ENCODE measurements at places on chromosomes 1 and 21.

- no peak for DNase-seq
Measured at GRCh38 chr1:165047994-165048393, 308.5 kb downstream of the LMX1A start.

DNA sequence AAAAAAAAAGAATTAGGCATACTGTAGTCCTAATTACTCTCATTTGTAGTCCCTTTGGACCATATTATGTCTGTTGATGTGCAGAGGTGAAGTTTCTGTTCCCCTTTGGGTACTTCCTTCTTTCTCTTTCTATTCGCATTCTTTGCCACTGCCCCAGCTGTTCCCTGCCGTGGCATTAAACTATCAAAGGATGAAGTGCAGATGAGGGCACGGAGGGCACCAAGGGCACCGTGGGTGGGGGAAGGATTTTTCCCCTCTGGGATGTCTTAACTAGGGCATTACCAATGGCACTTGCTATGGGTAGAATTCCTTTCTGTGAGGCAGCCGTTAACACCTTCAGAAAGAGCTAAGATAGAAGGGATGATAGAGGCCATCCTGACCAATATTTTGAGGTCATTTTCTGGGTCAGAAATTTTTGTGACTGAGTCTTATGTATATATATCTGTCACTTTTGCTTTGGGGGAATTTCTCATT, 4.9 kb upstream of the MAPKAPK2 start:
- DNase-seq = no peak

- no peak for DNase-seq
Measured at GRCh38 chr1:206963119-206963712, 7.0 kb downstream of the FCAMR start.

DNA sequence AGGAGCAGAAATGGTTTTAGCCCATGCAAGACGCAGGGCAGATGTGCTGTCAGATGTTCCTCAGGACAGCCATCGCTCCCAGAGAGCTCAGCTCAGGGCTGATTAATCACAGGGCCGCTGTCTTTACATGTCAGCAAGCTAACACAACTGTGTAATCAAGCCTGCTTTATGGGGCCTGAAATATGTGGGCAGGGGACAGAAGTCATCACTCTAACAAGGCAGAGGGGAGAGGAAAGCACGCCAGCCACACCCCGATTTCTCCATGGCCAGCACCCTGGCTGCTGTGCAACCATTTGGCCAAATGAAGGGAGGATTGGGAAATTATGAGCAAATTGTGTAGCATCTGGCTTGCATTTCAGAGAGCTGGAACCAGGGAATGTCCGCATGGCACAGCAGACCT, 368.8 kb downstream of the NPHP4 start:
- DNase-seq = no peak

- no peak for DNase-seq
Measured at GRCh38 chr21:17650292-17650691, 37.6 kb upstream of the BTG3 start.

DNA sequence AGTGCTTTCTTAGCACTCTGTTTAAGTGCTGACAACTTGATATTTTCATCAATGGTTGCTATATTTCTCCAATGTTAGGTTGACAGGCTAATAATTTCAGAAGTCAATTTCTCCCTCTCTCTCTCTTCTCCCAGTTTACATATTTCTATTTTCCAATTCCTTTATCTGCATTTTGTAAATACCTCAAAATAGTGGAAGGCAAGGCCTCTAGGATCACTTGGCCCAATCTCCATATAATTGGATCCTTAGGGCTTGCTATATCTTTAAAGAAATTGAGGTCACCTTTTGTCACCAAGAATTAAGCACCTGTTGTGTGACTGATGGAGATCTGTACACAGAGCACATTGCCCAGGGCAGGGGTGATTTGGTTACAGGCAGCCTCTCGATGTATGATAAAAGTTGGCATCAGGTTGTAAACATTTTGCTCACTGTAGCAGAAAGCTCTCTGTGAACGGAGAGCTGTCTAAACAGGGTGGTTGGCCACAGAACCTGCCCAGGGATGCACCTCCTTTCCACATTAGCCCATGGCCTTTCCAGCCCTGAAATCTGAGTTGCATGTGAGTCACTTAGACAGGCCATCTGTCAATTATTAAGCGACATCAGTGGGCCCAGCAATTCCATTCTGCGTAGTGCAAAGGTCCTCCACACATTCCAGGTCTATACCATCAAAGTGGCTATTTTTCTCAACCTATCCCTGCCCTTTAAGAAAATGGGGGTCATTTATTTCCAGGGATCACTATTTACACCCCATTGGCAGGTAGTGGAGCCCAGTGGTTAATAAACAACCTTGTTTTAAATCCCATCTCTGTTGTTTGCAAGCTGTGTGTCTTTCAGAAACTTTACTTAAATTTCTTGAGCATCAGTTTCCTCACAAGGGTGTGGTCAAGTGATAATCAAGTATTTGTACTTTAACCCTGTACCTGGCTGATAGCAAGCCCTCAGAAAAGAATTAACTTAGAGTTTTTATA, 29.1 kb upstream of the IRF2BP2 start:
- DNase-seq = no peak

GRCh38 chr1:88274431-88274830, 409.6 kb upstream of the PKN2 start:
- no peak for DNase-seq

DNA sequence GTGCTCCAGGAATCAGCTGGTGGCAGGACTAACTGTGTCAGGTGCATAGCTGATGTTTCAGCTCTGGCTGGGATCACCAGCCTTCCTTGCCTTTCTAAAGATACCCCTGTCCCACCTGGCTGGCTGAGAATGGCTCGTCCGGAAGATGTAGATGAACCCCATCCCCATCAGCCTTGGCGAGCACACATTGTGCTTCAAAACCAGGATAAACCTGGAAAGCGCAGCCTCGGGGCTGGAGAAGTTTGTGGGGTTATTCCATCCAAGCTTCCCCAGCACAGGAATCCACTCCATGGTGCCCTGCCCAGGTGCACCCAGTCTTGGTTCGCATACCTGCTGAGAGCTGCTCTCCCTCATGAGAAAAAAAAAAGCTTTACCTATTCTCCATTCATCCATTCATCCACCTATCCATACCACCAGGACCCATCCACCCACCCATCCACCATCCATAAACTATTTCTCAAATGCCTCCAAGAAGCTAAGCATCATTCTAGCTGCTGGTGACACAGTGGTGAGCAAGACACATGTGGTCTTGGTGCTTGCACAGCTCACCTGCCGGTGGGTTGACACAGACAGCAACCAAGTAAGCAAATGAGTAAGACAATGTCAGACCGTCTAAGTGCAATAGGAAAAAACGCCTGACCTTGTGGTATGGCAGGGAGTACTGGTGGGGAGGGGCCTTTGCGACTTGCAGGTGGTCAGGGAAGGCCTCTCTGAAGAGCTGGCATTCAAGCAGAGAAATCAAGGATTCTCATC, 94.0 kb downstream of the DMRTB1 start:
- DNase-seq = no peak

- no peak for DNase-seq
Measured at GRCh38 chr1:7541629-7542028, 229.5 kb upstream of the VAMP3 start.

- no peak for DNase-seq
Measured at GRCh38 chr1:197808880-197809279, 33.6 kb upstream of the DENND1B start.

DNA sequence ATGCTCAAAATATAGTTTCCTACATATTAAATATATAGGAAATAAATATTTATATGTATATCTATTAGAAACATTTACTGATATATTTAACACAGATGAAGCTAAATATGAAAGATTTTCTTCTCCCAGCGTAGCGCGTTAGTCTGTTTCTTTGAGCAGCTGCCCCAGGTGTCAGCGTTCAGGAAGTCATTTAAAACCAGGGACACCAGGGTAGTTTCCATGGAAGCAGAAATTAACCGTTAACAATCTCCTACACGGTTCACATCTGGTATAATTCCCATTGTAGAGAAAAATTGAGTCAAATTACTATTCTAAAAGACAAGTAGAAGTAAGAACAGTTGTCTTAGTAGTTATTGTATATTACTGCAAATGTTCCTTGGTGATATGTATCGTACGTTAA, 1443.7 kb downstream of the MRPL39 start:
- no peak for DNase-seq

GRCh38 chr1:40825435-40825788, 36.8 kb downstream of the CITED4 start:
- DNase-seq = no peak

- no peak for DNase-seq
Measured at GRCh38 chr1:32186077-32186476, 6.6 kb downstream of the TXLNA start.

- no peak for DNase-seq
Measured at GRCh38 chr1:90616395-90616794, 100.7 kb downstream of the BARHL2 start.

All from activated CD4-positive, CD25-positive, alpha-beta regulatory T cell (primary cell).